ENCODE measurements at places on chromosomes 5 and 9.

DNA sequence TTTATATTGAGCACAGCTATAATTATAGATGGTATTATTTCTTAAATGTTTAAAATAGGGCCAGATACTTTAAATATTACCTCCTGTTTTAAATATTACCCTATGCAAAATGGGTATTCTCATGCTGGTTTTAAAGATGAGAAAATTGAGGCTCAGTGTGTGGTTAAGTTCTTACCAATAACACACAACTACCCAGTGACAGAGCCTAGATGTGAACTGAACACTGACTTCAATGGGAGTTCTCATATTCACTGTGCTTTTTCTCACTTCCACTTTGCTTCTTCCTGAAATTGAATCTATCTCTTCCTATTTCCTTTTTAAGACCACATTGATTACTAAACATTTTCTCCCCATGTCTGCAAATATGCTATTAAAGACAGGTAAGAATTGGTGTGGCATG is 135.8 kb upstream of the TUSC1 start:
- DNase-seq, result no peak

DNA sequence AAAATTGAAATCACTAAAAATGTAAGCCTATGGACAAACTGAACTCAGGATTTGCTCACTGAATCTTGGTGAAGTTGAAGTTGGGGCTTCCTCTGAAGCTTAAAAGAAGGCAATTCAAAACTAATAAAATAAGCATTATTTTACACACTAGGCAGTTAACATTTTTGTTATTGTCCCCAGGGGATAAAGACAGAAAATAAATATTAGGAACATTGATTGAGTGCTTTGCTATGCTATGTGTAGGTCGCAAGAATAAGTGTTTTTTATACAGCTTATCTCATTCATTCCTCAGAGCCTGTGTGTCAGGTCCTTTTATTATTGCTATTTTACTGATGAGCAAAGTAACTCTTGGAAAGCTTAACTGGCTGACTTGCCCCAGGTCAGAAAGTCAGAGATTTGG is 82.2 kb downstream of the ZNF608 start:
- DNase-seq, result no peak

- DNase-seq, result no peak
Measured at GRCh38 chr5:31280210-31280609, 86.7 kb downstream of the CDH6 start.

DNA sequence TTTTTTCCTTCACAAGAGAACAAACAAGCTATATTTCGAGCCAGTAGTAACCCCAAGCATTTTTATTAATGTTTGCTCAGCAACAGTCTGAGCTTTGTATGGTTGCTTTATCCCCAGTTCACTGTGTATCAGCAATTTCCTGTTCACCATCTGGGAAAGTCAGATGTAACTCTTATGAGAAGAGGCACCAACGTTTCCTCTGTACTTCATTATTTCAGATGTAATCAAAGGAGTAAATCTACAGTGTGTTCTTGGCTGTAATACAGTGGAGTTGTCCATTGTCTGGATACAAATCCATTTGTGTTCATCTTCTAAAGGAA is 340.2 kb downstream of the ARRDC3 start:
- no peak for DNase-seq

DNA sequence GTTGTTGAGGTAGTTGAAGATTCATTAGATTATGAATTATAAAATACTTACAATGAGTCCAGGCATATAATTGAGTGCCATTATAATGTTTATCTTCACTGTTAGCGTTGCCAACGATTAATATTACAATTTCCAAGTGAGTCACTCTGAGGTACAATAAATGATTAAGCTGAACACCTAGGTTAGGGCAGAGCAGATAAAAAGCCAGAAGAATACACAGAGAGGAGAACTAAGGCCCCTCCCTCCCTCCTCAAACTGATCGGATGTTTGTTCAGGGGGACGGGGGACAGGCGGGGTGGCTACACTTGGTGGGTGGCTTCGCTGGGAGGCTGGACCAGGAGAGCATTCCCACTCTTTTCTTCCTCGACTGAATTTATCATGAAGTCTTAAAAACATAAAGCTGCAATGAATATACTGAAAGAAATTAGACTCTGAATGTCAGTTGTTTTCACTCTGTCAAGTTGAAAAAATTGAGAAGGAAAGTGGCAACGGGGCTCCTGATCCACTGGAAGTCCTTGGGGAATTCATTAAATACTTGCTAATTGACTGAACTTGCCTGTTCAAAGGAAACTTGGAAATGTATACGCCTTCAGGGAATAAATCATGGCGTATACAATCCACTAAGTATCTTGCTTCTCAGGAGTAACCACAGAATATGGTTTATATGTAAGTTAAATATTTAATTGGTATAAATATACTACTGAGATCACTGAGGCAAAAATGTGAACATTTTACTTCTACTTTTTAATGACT is 198.1 kb downstream of the TSSK1B start:
- no peak for DNase-seq

DNA sequence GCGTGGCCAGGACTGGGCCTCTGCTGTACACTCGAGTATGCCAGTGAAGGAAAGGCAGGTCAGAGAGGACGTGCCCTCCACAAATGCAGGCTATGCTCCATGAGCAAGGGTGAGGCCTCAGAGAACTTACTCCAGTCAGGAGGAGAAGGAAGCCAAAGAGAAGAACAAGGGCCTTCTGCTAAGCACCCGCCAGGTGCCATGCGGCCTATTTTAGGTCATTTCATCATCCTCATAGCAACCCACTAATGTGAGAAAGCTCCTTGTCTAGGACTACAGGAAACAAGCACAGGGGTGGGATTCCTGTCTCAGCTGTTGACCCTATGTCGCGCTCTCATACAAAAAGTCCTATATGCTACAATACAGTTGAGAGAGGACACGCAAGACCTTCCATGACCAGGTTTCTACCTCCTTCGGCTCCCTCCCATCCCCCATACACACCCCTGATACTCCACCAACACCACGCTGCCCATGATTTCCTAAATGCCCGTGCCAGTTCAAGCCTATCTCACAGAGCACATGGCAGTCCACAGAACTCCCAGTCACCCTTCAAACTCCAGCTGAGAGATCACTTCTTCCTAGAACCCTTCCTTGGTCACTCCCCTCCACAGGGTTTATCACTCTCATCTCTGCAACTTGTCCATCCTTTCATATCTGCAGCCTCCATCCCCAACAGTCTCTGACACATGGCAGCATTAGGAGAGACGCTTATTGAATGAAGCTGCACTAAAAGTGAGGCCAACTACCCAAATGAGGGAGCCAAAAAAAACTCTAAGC is 26.8 kb downstream of the PSMB7 start:
- DNase-seq, result no peak

DNA sequence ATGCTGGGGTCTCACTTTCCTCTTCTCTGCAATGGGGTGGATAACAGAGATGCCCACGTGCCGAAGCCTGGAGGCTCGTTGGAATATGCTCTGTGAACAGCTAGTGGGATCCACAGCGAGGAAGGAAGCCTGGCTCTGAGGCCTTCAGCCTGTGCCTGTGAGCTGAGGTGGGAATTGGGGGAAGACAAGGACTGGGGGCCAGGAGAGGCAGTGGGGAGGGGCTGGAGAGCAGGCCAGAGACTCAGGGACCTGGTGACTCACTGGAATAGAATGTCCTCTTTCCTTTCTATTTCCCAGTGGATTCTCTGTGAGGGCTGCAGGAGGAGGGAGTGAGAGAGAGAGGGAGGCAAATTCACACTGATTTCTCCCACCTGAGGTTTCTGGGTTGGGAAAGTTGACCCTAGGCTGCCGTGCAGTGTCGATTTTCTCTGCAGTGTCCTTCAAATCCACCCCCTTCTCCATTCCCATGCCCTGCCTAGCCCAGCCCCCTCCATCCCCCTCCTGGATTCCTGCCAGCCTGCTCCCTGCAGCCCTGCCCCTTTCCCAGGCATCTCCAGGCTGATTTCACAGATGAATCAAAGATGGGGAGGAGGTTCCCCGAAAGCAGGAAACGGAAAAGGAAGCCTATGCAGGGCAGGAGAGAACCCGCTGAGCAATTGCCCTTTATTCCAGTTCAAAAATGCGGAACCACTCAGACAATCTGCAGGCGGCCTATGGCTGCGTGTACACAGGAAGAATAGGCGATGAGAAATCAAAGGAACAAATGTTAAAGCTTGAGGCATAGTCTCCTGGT is 1.4 kb upstream of the SPAAR start:
- no peak for DNase-seq

GRCh38 chr5:130520211-130520610 is 615.9 kb downstream of the CHSY3 start:
- DNase-seq, result no peak

DNA sequence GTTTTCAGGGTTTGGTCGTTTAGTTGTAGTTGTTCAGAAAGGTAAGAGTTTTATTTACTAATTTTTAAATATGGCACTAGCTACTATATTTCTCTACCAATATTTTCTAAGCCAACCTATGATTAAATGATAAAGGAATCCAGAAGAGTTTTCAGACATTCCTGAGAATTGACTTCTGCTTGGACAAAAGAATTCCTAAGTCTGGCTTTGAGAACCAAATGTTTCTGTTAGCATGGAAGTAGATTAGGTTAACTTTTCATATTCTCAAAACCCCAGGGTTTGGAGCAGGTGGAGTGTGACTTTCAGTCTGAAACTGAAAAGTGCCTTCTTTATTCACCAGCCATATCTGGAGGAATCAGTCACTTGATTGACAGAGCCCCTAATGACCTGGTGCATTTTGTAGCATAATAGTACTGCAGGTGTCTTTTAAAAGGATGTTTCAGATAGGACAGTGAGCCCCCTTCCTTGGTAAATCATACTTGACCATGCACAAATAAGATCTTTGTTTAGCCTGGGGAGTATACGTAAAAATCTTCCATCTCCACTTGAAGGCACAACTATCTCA is 457.0 kb upstream of the ZNF462 start:
- DNase-seq, result no peak

- peak; percentile 3 for DNase-seq
Measured at GRCh38 chr9:93673839-93674334, 97.5 kb downstream of the PHF2 start.

DNA sequence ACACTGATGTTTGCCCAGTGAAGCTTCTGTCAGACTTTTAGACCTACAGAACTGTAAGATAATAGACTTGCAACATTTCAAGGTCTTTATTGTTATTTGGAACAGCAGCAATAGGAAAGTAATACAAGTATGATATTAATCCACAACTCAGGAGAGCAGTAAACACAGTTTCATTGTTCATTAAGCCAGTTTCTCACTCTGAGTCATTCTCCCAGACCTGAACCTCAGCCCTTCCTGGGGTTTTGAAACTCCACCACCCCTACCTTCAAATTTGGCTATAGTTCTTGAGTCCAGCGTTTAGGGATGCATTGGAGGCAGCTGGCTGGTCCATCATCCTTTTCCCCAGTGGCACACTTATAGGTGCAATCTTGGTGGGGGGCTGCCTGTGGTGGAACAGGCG is 203.2 kb downstream of the RAB3C start:
- DNase-seq, result no peak

DNA sequence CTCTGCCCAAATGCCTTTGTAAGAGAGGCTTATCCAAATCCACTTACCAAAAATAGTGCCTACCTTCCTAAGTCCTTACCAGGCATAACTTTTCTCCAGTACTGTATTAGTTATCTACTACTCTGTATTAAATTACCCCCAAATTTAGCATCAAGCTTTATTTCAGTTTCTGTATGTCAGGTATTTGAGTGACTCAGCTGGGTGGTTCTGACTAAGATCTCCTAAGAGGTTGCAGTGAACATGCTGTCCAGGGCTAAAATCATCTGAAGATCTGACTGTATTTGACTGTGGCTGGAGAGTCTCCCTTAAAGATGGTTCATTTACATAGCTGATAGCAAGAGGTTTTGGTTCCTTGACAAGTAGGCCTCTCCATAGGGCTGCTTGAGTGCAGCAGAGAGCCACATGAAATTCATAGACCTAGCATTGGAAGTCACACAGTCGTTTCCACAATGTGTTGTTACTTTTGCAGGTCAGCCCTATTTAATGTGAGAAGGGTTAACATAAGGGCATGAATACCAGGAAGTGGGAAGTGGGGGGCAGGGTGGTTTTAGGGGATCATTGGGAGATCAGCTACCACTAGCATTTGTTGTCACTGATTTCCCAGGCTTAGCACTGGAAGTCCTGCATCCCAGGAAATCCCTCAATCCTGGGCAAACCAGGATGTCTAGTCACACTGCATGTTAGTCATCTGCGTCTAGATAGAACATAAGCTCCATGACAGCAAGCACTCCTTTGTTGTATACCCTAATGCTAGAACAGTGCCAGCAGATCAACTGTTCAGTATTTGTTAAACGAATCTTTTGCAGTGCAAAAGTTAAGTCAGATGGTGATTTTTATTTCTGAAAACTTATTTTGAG is 2.0 kb upstream of the ZNF622 start:
- no peak for DNase-seq

DNA sequence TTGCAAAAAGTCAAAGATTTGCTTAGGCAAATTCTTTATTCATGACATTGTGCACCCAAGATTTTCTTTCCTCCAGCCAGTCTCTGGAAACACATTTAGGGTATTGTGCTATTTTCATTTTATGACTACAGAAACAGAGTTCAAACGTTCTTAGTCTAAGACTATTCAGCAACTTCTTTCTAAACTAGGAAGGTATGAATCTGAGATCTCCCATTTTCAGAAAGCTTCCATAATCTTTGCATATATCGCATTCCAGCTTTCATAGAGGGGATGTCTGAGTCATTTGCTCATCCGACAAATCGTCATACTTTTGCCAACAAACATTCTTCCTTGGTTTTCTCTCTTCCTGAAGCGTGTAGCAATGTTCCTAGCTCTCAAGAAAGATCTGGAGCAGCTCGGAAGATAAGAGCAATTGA is 1.6 kb upstream of the PAPPA start:
- no peak for DNase-seq

- no peak for DNase-seq
Measured at GRCh38 chr9:107422189-107423185, 67.1 kb downstream of the KLF4 start.

DNA sequence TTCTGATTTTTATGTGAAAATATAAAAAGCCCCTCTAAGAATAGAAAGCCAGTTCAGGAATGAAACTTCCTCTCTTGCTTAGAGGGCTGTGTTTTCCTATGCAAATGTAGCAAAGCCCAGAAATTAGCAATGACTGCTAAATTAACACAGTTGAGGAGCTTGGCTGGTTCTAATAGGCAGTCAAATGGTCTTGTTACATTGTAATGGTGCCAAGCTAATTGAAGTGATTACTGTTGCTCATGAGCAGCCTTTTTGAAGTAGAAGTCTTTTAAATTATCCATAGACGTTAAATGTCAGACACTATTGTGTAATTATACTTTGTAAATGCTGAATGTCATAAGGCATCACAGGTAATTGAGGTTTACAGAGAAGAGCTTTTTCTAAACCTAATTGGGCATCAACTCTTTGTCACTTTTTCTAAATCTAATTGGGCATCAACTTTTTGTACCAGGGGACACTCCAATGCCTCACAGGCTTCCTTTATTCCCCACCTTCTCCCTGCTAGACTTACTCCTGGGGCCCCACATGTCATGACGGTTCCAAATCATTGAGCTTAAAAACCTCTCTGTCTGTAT is 229.1 kb downstream of the PSAT1 start:
- no peak for DNase-seq

- DNase-seq, result no peak
Measured at GRCh38 chr5:135651156-135651555, 72.4 kb upstream of the CXCL14 start.

- no peak for DNase-seq
Measured at GRCh38 chr9:132744881-132745755, 74.9 kb downstream of the GTF3C4 start.

- DNase-seq, result no peak
Measured at GRCh38 chr9:8717146-8717545, 917.6 kb upstream of the DMAC1 start.

Data from T-helper 1 cell (primary cell).